ENCODE measurements at places on chromosomes 13 and 19. TPM values are rescaled to one million over a fixed set of nuclear protein-coding genes. Genes with fewer than 3 reads are reported as not detected.

PLIN5 gene
- 23.2 TPM for total RNA-seq

CPT1C gene
- total RNA-seq: 5.5 TPM

KLK14 gene
- 5.3 TPM for total RNA-seq

DNA sequence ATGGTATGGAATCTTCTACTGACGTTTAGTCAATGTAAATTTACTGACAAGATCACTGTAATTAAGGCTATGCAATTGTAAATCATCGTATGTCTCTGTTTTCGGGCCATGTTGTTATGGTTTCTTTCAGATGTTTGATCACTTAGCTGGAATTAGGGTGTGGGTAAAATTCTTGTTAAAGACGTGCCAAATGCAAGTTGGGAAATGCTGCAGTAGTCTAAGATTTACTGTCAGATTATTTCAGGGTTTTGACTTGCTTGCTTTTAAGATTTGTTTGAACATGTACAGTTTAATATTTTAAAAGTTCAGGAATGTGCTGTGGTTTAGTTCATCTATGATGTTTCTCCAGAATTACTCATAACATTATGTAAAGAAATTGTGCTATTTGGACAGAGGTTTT, 10.8 kb downstream of the NDFIP2 start:
- DNase-seq: no peak

DNA sequence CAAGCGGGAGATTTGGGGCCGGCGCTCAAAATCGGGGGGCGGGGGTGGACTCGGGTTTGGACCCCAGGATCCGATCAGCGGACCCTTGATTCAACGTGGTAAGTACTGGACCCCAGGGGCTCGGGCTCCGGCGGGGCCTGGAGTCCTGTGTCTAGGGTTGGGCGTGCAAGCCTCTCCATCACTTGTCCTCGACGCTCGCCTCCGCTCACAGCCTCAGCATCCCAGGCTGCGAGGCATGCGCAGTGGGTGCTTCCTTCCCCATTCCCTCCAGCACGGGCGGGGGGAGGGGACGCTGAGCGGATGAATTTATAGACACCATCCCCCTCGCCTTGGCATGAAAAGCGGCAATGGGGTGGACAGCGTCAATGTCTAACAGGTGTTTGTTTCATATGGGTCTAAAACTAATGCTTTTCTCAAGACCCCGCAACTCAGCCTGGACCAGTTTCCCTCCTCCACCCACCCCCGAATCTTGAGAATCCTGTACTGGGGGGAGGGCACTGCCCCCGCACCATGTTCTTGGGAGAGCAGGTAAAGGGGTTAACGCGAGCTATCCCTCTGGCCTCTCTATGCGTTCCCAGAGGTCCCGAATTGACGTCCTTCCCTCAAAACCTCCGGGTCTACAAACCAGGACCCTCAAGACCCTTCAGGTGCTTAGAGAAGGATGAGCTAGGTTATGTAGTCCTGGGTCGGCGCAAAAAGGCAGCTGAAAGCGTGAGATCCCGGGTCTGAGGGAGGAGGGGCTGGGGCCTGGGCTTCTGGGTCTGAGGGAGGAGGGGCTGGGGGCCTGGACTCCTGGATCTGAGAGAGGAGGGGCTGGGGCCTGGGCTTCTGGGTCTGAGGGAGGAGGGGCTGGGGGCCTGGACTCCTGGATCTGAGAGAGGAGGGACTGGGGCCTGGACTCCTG, 579 bp downstream of the CPT1C start:
- no peak for DNase-seq

DNA sequence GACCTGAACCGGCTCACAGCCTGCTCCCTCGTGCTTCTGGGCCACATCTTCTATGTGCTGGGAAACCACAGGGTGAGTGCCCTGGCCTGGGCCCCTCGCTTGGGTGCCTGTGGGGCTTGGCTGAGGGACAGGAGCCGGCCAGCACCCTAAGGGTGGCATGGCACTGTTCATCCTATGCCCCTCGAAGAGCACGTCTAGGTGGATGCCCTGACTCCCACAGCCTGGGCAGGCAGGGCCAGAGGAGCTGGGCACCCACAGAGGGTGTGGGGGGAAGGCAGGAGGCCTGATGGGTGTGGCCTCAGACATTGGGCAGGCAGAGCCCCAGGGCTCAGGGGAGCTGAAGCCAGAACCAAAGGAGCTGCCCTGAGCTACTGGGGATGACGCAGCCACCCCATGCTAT, 28.7 kb downstream of the MAU2 start:
- no peak for DNase-seq

- DNase-seq: peak; percentile 43
Observed at GRCh38 chr13:44107357-44108121, 227.8 kb downstream of the LACC1 start.

DNA sequence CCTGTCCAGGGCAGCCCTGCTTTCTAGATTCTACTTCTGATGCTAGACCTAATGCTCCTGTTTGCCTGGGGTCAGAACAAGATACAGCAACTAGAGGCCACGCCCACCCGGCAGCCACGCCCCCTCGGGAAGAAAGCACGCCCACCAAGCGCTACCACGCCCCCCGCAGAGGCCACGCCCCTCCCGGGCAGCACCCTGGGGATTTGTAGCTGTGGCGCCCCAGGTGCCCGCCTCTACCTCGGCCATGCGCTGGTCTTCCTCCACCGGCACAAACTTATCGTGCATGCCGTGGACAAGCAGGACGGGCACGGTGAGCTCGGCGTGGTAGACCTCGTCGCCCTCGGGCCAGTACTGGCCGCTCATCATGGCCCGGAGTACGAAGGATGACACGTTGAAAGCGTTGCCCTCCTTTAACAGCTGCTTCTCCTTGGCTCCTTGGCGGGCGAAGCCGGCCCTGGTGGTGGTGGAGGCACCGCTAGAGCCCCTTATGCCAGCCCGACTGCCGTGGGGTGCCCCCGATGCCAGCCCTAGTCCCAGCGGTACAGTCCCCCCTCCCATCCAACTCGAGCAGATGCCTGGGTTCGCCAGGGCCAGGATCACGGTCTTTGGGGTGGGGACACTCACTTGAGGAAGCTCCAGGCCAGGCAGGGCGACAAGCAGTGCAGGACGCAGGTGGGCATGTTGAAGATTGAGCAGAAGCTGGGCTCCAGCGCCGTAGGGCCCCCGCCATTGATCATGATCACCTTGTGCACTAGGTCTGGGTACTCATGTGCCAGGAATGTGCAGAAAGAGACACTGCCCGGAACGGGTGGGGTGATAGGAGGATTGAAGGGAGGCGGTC, 9.0 kb downstream of the ABHD8 start:
- DNase-seq: no peak

DNA sequence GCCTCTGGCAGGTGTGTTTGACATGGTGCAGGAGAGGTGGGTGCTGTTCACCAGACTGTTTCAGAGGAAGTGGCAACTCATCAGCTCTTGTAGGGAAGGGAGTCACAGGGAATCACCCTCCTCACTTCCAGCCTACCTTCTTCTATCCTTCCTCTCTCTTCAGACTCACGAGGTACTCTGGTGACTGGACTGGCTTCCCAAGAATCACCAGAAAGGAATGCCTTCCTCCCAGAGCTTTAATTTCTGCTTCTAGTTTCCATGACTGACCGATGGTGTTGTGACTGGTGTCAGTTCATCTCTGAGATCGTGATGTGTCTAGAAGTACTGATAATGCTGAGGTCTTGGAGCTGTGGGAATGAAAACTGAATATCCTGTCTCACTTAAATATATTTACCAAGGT, 247.3 kb downstream of the KCTD12 start:
- no peak for DNase-seq

DNA sequence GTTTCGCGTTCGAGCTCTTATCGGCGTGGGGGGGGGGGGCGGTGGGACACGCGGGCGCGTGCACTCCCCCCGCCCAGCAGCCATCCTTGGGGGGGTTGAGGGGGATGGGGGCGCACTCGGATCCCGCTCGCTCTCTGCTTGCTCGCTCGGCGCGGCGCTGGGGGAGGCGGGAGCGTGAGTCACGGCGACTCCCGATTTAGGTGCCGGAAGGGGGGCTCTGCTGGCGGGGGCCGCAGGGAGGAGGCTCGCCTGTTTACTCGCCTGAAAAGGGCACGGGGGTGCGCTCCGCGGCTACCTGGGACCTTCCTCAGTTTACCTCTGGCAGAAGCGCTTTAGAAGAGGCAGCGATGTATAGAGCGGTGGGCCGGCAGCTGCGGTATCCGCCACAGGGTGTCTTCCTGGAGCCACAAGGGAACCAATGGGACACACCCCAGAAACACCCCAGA, 1.1 kb upstream of the PDE4A start:
- DNase-seq: no peak

- no peak for DNase-seq
Observed at GRCh38 chr19:947707-948539, 22.1 kb downstream of the ARID3A start.
